ENCODE measurements at places on chromosomes 4 and X.

DNA sequence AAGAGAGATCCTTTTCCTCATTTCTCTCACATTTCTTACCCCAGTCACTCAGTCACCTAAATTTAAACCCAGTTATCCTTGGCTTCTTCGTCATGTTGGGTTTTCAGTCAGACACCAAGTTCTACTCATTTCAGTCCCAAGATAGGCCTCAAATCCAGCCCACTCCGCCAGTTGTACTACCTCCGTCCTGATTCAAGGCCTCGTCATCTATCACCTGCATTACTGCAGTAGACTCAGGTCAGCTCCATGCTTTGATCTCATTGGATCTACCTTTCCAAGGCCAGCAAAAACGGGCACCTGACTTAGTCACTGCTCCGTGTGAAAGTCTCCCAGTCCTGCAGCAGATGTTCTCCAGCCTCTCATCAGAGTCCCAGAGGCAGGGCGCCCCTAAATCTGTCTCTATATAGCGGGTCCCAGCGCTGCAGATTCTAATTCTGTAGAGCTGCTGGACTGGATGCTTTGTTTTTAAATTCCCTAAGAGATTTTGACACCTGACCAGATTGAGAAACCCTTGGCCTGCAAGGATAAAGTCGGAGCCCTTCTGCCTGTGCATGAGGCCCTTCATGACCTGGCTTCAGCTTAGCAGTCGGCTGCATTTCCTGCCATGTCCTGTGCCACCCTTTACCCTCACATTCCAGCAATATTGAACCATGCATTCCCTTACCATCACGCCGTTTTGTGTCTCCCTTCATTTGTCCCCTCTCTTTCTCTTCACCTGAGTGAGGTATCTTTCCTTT is 53.7 kb downstream of the ZFX start:
- DNase-seq: no peak

- DNase-seq: no peak
Observed at GRCh38 chr4:134505511-134505910, 303.9 kb upstream of the PABPC4L start.

- no peak for DNase-seq
Observed at GRCh38 chr4:6943012-6943884, 33.6 kb downstream of the TBC1D14 start.

GRCh38 chr4:6107114-6107791 is 89.0 kb upstream of the C4orf50 start:
- no peak for DNase-seq

GRCh38 chr4:128416921-128417320 is 129.3 kb upstream of the PGRMC2 start:
- DNase-seq: no peak

DNA sequence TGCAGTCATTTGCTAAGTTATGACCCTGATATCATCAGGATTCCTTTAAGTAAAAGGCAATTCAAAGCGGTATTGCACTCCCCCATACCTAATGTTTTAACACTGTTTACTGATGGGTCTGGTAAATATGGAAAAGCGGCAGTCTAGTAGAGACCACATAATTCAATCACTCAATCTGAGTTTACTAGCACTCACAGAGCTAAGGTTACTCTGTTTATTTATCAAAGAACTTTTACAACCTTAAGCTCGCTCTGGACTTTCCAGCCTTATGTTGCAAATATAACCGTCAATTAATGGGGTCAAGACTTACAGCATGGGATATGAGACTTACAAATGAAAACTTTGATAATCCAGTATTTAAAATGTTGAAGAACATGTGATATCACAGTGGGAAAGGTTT is 124.5 kb upstream of the ZCCHC13 start:
- no peak for DNase-seq

GRCh38 chrX:3379111-3379510 is 32.7 kb upstream of the MXRA5 start:
- DNase-seq: no peak

DNA sequence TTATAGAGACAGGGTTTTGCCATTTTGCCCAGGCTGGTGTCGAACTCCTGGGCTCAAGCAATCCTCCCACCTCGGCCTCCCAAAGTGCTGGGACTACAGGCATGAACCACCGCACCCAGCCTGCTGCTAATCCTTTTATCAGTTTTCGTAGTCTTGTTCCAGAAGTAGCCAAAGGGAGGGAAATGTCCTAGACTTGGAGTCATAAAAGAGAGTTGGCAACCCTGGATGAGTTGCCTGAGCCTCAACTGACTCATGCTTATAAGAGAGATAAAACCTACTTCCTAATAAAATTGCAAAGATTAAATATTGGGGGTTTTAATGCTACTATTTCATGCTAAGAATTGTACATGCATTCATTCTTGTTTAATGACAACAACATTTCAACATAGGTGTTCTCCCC is 44.3 kb downstream of the CD40LG start:
- DNase-seq: no peak

DNA sequence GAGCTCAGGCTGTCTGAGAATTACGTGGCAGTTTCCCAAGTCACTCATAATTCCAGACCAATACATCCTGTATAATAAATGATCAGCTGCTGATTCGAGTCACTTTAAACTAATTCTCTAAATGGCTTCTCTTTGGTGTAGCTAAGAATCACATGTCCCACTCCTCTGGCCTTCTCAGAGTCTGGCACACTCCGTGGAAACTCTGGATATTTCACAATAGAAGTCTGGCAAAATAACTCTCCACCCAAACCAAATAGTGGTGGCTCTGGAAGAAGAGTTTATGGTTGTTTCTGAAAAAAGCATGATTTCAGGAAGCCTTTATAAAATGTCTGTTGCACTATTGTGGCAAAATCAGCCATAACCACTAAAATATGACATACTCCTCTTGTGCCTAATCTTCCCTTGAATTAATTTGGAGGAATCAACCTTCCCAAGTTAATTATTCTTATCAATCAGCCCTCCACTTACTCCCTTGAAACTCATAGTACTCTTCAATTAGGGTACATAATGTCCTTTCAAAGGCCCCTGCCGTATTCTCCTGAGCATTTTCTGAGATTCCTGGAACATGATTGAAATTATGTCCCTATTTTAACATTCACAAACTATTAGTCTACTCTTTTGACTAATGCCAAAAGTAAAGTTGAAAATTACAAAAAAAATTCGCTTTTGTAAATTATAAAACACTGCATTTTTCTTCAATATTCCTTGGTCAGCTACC is 991.6 kb downstream of the FAT4 start:
- no peak for DNase-seq

DNA sequence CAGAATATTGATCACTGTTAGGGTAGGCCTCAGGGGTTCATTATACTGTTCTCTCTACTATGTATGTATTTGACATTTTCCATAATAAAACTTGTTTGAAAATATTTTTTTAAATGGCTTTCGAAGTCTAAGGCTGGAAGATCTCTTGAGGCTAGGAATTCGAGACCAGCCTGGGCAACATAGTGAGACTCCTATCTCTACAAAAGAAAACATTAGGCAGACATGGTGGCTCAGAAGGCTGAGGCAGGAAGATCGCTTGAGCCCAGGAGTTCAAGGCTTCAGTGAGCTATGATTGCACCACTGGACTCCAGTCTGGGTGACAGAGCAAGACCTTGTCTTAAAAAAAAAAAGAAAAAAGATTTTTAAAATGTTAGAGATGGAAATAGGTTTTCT is 15.5 kb upstream of the TBC1D14 start:
- no peak for DNase-seq

- DNase-seq: no peak
Observed at GRCh38 chrX:70421618-70422017, 1.5 kb upstream of the GDPD2 start.

GRCh38 chr4:47704693-47705325 is 133.1 kb downstream of the CORIN start:
- DNase-seq: peak; percentile 2

DNA sequence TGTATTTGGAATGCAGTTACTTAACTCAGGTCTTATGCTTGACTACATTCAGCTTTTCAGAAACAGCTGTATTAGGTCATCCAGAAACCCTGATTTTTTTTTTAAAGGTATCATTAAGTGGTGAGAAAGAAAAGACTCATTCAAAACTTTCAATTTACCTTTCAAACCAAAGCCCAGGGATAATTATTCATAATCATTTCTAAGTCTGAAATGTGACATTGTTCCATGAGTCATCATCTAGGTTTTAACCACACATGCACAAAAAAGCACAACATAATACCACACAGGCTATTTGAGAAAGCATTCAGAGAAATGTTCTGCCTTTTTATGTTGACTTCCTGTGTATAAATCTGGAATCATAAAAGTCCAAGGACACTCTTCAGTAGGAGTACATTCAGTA is 288.2 kb downstream of the IL1RAPL2 start:
- no peak for DNase-seq

GRCh38 chrX:37993837-37994619 is 12.3 kb upstream of the SYTL5 start:
- DNase-seq: no peak

DNA sequence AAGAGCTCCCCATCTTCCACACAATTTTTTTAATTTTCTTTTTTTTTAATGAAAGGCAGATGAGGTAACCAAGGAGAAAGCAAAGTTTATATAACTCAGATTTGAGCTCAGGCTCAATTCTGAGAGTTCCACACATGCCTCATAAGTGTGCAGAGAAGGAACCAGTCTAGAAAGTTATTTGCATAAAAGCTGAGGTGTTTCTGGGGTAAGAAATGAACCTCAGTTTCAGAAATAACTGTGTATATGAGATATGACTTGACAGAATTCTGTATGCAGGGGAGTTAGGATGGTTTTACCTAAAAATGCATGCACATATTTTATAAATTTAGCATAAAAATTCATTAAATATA is 51.3 kb downstream of the DTHD1 start:
- no peak for DNase-seq

DNA sequence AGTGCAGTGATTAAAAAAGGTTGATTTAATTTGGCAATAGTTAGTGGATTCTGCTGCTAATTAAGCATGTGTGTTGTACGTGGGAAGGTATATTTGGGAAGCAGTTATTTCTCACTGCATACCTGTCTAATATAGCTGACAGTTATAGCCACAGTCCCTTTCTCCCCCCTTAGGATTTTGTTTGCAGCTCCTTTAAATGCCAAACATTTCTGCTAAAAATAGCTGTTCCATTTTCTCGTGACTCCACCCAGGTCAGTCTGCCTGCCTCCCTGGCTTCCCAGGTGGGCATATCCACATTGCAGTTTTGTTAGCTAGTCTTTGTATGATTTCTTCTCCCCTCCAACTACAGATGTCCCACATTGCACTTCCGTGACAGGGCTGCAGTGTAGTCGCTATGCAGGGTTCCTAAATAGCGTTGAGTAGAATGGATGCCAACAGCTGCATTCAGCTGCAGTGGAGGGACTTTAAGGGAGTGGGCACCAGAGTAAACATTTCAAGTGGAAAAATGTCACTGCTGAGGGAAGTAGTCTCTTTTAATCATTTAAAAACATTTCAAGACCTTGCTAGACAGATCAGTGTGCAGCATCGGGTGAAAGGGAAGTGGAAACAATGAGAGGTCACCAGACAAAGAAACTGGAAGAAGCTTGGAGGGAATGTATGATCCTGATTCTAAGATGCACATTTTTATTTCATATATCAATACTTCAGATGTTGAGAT is 326.3 kb downstream of the RAPGEF2 start:
- DNase-seq: no peak

DNA sequence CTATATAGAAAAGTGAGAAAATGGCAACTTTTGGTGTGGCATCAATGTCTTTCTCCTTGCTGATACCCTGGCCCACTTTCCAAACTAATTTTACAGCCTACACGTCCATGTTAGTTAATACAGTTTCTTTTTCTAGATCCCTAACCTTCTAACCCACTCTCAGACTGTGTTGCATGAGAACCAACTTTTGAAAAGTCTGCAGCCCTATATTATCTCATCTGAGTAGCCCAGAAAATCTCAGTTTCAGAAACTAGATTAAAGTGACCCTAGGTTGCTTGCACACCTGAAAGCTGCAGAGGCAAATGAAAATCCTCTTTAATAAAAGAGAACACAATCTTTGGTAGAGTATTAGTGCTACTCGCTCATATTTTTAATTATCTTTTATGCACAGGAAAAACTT is 371.6 kb upstream of the EMCN start:
- DNase-seq: no peak

DNA sequence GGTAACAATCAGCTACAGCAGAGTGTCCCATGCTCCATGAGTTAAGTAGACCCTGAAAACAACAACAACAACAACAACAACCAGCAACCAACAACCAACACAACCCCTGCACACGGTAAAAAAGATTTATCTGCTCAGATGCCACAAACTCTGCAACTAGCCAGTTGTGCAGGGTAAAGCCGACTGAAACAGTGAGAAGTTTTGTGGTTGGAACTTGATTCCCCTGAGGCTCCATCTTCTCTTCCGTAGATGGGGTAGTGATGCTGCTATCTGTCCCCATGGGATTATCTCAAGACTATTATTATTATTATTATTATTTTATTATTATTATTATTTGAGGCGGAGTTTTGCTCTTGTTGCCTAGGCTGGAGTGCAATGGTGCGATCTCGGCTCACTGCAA is 50.6 kb upstream of the RAPGEF2 start:
- DNase-seq: no peak

- DNase-seq: no peak
Observed at GRCh38 chr4:117987464-117987863, 46.8 kb upstream of the NDST3 start.

GRCh38 chrX:49205443-49205842 is 5.5 kb upstream of the SYP start:
- DNase-seq: no peak

DNA sequence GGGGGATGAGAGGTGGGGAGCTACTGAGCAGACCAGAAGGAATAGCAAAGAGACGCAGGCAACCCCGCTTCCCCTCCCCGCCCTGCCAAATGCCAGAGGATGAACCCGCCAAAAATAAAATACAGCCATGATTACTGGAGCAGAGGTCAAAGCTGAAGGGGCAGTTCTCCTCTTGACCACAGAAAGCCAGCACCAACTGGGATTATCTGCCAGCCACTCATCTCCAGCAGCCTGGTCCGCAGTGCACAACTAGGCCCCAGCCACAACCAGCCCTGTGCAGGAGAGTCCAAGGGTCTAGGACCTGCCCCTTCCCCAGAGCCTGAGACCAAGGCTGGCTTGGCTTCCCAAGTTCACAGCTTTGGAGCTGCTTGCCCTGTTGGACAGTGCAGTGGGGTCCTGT is 67.4 kb upstream of the BCOR start:
- DNase-seq: no peak

GRCh38 chr4:80221161-80221560 is 23.9 kb downstream of the PRDM8 start:
- DNase-seq: no peak

GRCh38 chrX:29295987-29296680 is 708.9 kb downstream of the IL1RAPL1 start:
- no peak for DNase-seq

Measured in H54 (cell line).